ENCODE measurements at places on chromosomes 12 and 14.

GRCh38 chr14:51185754-51186153 lies 54.3 kb upstream of the TMX1 start:
- no peak for DNase-seq

DNA sequence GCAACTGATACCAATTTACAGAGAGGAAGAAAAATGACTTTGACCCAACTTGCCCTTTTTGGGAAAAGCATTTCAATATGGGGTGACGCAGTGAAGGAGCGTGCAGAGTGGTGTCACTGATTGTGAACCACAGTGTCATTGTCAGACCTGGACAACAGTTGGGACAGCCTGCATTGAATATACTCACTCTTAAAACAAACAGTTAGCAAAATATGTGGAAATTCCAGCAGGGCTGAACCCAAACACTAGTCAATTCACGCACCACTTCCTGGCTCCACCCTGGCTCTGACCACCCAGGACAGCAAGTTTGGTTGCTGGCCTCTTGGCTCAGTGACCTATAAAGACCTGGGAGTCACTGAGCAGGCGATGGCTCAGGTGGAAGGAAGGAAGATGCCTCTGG lies 61.3 kb downstream of the NOS1 start:
- DNase-seq: no peak

GRCh38 chr12:42815068-42815467 lies 225.5 kb upstream of the PRICKLE1 start:
- no peak for DNase-seq

GRCh38 chr14:103275000-103275399 lies 59.0 kb upstream of the EIF5 start:
- no peak for DNase-seq

DNA sequence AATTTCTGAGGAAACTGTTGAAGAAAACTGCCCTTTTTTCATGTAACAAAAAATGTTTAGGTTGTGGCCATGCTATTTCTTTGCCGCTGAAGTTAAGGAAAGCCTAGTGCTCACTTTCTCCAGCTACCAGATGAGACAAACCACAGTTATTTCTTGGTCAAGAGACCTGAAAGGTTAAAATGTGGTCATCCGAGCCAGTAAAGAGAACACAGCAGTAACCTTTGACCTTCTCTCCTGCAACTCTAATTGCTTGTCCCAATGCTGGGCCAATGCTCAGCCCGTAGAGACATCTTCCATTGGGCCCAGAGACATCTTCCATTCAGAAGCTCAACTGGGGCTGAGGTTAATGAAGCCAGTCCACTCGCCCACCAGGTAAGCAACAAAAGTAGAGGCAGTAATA lies 109.8 kb upstream of the CPSF6 start:
- no peak for DNase-seq

DNA sequence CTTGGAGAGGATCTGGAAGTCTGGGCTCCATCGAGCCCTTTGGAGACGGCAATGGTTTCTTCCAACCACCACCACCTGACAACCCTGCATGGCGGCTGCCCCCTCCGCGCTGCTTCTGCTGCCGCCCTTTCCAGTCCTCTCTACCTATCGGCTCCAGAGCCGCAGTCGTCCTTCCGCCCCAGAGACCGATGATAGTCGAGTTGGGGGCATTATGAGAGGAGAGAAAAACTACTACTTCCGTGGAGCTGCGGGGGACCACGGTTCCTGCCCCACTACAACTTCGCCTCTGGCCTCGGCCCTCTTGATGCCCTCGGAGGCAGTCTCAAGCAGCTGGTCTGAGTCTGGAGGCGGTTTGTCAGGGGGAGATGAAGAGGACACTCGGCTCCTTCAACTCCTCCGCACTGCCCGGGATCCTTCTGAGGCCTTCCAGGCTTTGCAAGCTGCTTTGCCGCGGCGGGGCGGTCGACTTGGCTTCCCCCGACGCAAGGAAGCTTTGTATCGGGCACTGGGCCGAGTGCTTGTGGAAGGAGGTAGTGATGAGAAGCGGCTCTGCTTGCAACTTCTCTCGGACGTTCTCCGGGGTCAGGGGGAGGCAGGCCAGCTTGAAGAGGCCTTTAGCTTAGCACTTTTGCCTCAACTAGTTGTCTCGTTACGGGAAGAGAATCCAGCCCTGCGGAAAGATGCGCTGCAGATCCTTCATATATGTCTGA lies 499 bp downstream of the TOGARAM1 start:
- peak; percentile 84 for DNase-seq

GRCh38 chr12:130846369-130846768 lies 7.3 kb upstream of the STX2 start:
- no peak for DNase-seq

GRCh38 chr14:56840221-56840620 lies 29.9 kb upstream of the OTX2 start:
- no peak for DNase-seq

- no peak for DNase-seq
Observed at GRCh38 chr12:115306380-115306779, 622.4 kb upstream of the TBX3 start.

DNA sequence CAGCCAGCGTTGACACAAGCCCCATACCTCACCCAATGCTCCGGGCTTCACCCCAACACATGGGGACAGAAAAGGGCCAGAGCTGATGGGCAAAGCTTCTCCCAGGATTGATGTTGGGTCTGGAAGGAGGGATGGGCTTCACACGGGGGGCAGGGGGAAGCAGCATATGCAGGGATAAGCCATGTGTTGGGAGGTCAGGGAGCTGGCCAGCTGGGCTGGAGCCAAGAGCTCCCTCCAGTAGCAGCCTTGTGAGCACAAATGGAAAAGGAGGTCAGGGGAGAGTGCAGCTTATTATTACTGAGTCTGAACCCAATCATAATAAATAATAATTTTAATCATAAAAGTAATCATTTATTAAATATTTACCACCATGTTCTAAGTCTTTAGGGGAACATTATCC lies 9.3 kb downstream of the PLEKHD1 start:
- no peak for DNase-seq

GRCh38 chr12:82942521-82942920 lies 255.8 kb downstream of the TMTC2 start:
- DNase-seq: no peak

All from right cardiac atrium (tissue), 5 donors.